ENCODE measurements at places on chromosomes 3 and 15.
A peak's percentile ranks its signal among the peaks of the same experiment; 100 is the strongest.

DNA sequence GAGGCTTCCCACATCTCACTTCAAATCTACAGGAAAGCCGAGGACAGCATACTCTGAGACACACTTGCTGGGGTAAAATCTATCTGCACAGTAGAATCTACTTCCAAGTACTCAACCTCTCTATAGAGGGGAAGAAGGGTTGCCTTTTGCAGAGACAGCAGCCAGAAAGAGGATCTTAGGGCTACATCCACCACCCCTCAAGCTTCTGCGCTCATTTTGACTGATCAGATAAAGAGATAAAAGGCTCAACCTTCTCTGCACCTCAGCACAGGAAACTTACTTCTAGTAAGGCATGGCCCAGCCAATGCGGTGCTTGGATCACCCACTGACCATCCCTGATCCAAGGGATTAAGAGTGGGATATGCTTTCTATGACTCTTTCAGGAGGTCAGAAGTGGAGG, 6.9 kb upstream of the SLC9A9 start:
- no peak for DNase-seq

GRCh38 chr3:103918336-103918735, 1448.4 kb upstream of the ALCAM start:
- no peak for DNase-seq

DNA sequence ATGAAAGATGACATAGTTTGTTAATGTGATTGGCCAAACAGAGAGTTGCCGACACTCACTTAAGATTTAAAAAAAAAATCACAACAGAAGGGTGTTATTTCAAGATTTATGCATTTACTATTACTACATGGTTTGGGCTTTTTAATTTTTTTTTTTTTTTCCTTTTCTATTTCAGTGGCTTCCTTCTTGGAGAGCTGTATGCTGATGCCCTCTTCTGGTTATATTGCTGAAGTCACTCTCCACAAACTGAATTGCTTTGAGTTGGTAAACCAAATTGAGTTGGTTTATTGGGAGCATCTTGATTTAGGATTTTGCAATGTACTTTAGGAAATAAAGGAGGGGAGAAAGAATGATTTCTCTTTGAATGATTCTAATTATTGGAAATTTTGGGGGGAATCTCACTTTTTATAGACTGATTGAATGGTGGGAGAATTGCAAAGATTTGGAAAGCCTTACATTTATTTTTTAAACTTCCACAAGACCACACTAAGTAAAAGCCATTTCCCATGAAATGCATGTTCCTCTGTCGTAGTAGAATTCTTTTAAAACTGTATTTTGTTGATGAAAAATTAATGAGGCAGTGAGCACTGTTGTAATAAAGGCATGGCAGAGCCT, 186.6 kb upstream of the FEZF2 start:
- no peak for DNase-seq

- DNase-seq: no peak
These were observed 9.7 kb upstream of the CHST2 start for GRCh38 chr3:143109861-143110260.

GRCh38 chr3:169104972-169105371, 558.5 kb downstream of the MECOM start:
- DNase-seq: no peak

DNA sequence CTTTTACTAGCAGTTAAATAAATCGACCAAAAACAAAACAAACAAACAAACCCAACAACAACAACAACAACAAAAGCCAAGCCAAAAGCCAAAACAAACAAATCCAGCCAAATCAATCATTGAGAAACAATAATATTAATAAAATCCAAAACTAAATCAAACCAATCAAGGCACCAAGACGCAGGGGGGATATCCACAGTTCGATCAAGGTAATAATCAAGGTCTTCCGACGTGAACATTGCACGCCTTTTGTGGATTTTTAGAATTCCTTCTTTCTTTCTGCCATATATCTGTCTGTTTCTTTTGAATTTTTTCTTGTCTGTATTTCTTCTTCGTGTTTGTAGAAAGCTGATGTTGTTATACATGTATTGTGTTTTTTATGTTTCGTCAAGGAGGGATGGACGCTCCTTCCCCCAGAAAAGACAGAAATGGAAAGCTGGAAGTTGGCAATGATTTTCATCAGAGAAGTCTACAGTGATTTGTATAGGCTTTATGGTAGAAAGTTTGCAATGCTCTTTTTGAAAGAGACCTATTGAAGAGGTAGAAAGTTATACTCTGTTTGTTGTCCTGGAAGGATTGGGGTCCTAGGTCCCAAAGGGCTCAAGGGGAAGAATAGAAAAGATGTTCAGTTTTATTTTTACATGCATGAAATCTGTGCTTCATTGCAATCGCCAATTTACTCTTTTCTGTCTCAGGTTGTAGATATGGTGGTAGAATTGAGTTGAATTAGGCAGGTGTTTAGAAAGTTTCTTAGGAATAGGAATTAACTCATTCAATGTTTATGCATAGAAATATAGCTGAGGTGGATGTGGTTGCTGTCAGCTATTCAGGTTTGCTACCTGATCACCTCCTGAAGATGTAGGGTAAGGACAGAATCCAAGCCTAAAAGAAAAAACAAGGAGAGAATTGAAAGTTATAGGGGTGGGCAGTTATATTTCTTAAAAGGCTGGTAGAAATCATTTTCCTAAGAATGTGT, 1.2 kb downstream of the ARPP21 start:
- no peak for DNase-seq

DNA sequence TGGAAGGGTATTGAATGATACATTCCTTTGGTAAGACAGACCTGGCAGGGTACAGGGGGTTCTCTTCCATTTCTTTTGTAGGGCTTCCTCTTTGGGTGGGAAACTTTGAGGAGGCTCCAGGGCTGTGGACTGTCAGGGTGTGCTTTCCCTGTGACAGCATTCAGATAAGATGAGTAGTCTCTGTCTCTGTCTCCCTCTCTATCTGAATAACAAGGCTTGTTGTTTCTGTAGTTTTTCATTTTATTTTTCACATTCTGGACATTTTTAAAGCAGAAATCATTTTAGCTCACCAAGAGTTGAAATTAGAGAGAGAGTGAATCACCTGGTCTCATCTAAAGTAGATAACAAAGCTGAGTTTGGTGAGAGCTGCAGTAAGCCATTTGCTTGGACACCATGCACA, 100.8 kb upstream of the TPM1 start:
- no peak for DNase-seq

DNA sequence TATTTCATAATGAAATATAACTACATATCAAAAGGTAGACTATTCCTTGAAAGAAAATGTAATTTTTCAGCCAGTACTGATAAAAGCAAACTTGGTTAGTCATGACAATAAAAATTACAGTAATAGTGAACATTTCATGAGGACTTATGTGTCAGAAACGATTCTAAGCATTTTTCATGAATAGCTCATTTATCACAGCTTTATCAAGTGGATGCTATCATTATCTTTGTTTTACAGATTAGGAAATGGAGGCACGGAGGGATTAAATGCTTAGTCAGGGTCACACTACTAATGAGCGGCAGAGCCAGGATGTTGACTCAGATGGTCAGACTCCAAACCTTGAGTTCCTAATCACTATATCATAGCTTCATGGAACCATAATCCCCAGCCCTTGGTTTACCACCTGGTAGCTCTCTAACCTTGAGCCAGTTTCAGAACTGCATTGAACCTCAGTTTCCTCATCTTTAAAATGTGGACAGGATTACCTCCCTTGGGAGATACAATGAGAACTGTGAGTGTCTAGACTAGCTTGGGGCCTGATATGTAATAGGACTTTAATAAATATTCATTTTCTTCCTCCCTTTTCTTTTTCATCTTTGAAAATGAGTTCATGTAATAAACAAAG, 85.4 kb downstream of the TNIK start:
- DNase-seq: no peak

- DNase-seq: no peak
These were observed 724.8 kb upstream of the CFAP20DC start for GRCh38 chr3:59774634-59775033.

DNA sequence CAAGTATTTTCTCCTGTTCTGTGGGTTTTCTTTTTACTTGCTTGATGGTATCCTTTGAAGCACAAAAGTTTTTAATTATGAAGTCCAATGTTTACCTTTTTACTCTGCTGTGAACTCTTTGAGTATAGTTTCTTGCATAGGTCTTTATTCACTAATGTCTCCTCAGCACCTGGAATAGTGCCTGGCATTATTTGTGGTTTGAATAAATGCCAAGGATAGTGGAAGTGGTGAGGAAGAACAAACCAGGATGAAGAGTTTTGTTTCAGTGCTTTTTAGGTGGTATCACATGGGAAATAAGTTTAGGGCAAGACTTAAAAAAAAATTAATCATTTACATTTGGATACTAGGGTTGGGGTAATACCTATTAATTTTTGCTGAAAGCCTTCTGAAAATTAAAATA, 25.7 kb downstream of the GPD1L start:
- DNase-seq: no peak

GRCh38 chr3:54917174-54917573, 10.7 kb downstream of the LRTM1 start:
- DNase-seq: no peak

GRCh38 chr3:123768480-123769355, 115.4 kb downstream of the MYLK start:
- DNase-seq: no peak

DNA sequence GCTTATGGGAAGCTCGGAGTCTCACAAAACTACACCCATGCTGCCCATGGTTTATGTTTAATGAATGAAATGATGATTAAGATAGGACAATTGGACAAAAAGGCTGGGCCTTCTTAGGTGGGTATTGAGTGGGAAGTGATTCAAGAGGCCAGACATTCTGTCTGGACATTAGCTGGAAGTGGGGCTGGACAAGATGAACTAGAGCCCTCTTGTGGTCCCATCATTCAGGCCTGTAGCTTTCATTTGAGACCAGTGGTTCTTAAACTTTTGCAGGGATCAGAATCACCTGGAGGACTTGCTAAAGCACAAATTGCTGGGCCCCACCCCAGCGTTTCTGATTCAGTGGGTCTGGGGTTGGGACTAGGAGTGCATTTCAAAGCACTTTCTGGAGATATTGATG, 290.4 kb upstream of the CTDSPL start:
- DNase-seq: no peak

DNA sequence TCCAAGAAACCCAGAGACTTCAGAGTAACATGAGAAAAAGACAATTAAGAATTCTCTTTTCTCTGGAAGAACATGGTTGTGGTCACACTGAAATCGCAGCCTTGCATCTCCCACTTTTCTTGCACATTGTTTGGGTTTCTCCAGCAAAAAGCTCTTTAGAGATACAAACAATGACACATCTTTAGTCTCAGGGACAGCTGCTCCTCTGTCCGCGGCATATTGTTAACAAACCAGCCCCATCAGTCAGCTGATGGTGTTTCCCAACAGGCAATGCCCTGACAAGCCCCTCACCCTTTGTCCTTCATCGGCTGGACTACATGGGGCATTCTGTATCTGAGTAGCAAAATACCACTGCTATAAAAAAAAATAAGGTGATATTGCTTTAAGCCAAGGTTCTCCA, 53.4 kb downstream of the UMPS start:
- DNase-seq: no peak

- no peak for DNase-seq
These were observed 42.2 kb downstream of the SV2B start for GRCh38 chr15:91142106-91142744.

DNA sequence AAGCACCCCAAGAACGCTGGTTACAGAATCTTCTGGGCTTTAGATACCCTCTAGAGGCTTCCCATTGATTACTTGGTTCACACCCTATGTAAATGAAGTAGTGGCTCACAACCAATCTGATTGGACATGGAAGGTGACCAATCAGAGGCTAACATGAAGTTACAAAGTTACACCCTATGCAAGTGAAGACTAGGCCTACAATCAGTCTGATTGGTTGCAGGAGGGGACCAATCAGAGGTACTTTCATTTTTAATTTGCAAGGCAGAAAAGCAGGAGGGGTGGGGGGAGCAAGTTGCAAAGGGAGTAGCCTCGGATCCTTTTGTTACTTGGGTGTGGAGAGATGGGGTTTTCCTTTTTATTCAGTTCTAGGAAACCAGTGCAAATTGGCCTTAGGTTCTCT, 11.1 kb upstream of the RTP2 start:
- no peak for DNase-seq

DNA sequence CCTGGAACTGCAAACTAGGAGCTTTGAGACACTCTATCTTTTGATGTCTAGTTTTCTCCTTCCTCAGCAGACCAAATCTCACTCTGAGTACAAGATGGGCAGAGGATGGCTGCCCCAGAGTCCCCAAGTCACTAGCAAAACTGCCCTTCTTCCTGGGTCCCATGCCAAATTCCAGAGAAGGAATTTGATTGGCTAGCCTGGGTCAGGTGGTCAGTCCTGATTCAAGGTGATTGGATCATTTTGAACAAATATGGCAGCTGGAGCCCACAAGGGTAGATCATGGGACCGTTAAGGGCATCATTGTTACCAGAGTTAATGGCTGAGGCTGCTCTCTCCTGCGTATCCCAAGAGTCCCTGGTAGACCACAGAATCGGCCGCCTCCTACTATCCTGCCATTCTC, 21.7 kb downstream of the SLC6A1 start:
- no peak for DNase-seq

- no peak for DNase-seq
These were observed 110.6 kb upstream of the DCBLD2 start for GRCh38 chr3:99012051-99012450.

- DNase-seq: no peak
These were observed 33.5 kb upstream of the MKRN3 start for GRCh38 chr15:23532024-23532423.

- peak; percentile 47 for DNase-seq
These were observed 2.3 kb downstream of the GORASP1 start for GRCh38 chr3:39104961-39105686.

GRCh38 chr3:90180096-90180495, 1072.7 kb downstream of the EPHA3 start:
- no peak for DNase-seq

- DNase-seq: no peak
These were observed 24.3 kb downstream of the LRRC28 start for GRCh38 chr15:99275525-99276128.

Data from type B pancreatic cell (in vitro differentiated cells).